Stimulated activated CD8-positive, alpha-beta memory T cell treated with anti-CD3 and anti-CD28 coated beads, Interleukin-4, amount 100 ng/mL, for 24 hours (primary cell): ENCODE measurements at places on chromosomes 12 and 14.

DNA sequence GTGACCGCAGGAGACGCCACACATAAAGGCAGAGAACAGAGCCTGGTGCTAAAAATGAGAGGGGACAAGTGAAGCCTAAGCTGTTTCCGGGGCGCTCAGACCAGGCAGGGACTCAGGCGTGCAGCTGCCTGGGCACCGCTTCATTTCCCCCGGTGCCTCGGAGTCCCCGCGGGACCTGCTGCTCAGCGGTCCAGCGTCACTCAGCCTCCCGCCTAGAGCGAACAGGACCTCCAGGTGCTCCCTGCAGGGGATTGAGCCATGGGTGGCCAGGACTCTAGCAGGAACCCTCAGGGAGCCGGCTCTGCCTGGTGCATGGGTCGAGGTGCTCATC, 31.0 kb downstream of the CCDC85C start:
- no peak for DNase-seq

DNA sequence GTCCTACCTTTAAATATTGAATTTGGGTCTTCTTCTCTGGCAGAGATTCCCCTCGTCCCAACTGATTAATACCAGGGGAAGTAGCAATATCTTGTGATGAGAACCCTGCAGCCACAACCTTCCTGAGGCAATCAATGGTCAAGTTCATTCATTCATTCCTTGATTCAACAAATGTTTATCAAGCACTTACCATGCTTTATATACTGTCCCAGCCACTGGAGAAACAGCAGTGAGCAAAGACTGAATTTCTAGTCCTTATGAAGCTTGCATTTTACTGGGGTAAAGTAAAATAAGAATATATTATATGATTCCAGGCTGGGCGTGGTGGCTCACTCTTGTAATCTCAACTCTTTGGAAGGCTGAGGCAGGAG, 300 bp upstream of the GIT2 start:
- no peak for DNase-seq

- DNase-seq = no peak
These were observed 2.9 kb upstream of the PPP4R4 start for GRCh38 chr14:94171208-94171607.

- DNase-seq = no peak
These were observed 7.0 kb downstream of the FOXA1 start for GRCh38 chr14:37587881-37588666.

GRCh38 chr14:22489244-22489545, 99.8 kb downstream of the DAD1 start:
- DNase-seq = no peak

- no peak for DNase-seq
These were observed 49.8 kb upstream of the USP15 start for GRCh38 chr12:62210422-62210821.
